Activated CD4-positive, alpha-beta T cell treated with anti-CD3 and anti-CD28 coated beads for 36 hours (primary cell): ENCODE measurements at places on chromosomes 7 and 10.

GRCh38 chr10:13589316-13589715, 2.6 kb downstream of the PRPF18 start:
- DNase-seq: no peak

DNA sequence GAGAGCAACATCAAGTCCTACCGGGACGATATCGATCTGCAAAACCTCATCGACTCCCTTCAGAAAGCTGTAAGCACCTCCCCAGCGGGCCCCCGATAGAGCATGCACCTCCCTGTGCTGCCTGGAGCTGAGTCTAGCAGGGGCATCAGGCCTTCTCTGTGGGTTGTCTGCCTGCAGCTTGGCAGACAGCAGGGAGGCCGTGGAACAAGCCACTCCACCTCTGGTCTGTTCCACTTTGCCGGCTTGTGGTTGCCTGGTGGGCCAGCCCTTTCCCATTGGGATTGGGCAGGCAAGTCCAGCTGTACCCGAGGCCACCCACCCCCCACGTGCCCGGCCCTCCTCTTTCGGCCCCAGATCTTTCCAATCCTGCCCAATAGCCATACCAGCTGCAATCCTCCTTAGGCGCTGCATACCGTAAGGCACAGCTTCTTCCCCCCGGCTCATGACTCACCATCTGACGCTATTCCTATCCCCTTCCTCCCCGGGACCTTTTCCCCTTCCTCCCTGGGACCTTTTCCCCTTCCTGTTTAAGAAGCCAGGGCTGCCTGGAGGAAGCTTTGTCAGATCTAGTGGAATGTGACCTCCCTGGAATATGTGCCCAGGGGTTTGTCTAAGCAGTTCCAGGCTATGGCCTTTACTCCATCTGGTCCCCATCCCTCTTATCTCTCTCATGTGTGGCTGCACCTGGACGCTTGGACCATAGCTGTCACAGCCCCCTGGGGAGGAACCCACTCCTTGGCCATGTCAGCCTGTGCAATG, 28.1 kb upstream of the SH2D4B start:
- DNase-seq: no peak

- DNase-seq: no peak
Observed at GRCh38 chr7:67636348-67637022, 639.9 kb downstream of the TYW1 start.

- no peak for DNase-seq
Observed at GRCh38 chr7:28502408-28502807, 90.1 kb downstream of the CREB5 start.

DNA sequence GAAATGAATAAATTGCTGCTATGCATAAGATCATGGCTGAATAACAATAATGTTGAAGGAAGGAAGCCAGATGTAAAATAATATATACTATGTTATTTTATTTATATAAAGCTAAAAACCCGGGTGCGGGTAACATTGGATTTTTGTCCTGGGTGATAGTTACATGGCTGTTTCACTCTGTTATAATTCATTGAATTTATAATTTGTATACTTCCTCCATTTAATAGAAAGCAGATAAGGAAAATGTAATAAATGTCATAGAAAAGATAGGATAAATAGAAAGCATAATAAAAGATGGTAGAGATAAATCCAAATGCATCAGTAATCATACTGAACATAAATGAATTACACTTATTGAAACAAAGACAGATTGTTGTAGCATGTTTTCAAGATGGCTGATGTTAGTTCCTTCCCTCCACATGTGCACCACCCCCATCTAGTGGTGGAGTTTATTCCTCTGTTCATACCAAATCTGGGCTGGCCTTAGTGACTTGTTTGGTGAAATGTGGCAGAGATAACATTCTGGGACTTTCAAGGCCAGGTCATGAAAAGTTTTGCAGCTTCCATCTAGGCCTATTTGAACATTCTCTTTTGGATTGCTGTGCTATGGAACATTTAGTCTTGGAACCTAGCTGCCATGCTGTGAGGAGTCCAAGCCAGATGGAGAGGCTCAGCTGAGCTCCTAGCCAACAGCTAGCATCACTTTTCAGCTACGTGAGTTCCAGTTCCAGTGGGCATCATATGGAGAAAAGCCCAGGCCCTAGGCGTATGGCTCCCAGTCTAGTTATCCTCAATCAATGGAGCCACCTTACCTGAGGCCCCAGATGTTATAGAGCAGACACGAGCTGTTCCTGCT, 46.9 kb downstream of the AHCYL2 start:
- peak; percentile 76 for DNase-seq

DNA sequence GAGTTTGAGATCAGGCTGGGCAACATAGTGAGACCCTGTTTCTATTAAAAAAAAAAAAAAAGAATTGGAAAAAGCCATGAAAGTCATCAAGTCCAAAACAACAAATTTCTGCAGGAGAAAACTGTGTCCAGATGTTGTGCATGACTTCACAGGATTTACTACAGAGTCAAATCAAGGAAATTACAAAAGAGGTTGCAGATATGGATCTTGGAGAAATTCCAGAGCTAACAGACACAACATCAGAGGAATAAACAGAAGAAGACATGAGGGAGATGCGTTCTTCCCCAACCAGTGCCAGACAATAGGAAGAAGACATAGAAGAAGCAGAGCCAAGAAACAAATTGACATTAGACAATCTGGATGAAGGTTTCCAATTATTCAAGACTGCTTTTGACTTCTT, 24.3 kb upstream of the KCNIP2 start:
- DNase-seq: no peak
